ENCODE measurements at places on chromosomes 1 and 21. TPM values are rescaled to one million over a fixed set of nuclear protein-coding genes. Genes with fewer than 3 reads are reported as not detected.

The SAMD13 gene
- 3.7 TPM for total RNA-seq

The CD247 gene
- total RNA-seq: 252 TPM

The REN gene
- 0.66 TPM for total RNA-seq

The DDAH1 gene
- 0.99 TPM for total RNA-seq

The ETV3L gene
- 0.14 TPM for total RNA-seq

The TGFB2 gene
- total RNA-seq: 0.94 TPM

The SPTA1 gene
- 4.6 TPM for total RNA-seq

The MYCL gene
- 12.4 TPM for total RNA-seq

The HUNK gene
- 1.1 TPM for total RNA-seq

The THEM5 gene
- 0.09 TPM for total RNA-seq

The KAZN gene
- 1.3 TPM for total RNA-seq

The MIS18A gene
- total RNA-seq: 16.5 TPM

The MIXL1 gene
- 0.09 TPM for total RNA-seq

The ST6GALNAC3 gene
- 1.8 TPM for total RNA-seq

The OR2T33 gene
- total RNA-seq: not detected

The CCDC24 gene
- total RNA-seq: 2.1 TPM

The LHX8 gene
- 0.05 TPM for total RNA-seq

The UBASH3A gene
- 26.7 TPM for total RNA-seq

The COL8A2 gene
- total RNA-seq: 11.5 TPM

The MORC3 gene
- total RNA-seq: 48.1 TPM

The FCAMR gene
- total RNA-seq: 0.19 TPM

The TSPEAR gene
- total RNA-seq: 0.38 TPM

The OR14K1 gene
- total RNA-seq: not detected

The FLG2 gene
- total RNA-seq: 0.05 TPM

The SV2A gene
- total RNA-seq: 1.8 TPM

The IGSF9 gene
- 1.7 TPM for total RNA-seq

The DHRS3 gene
- total RNA-seq: 20.5 TPM

The RAB42 gene
- total RNA-seq: 51.5 TPM

The PODN gene
- 1.4 TPM for total RNA-seq

The NTMT2 gene
- not detected for total RNA-seq

The FCRL2 gene
- total RNA-seq: 0.33 TPM

The TMIGD3 gene
- total RNA-seq: 1.8 TPM

The GBP2 gene
- 60.5 TPM for total RNA-seq

The OR10Z1 gene
- total RNA-seq: under 0.01 TPM

The CTXND2 gene
- 0.05 TPM for total RNA-seq

The S100A1 gene
- total RNA-seq: 0.76 TPM

The TRIM46 gene
- total RNA-seq: 1.9 TPM

The GPR25 gene
- total RNA-seq: 0.05 TPM

The IL6R gene
- total RNA-seq: 10.5 TPM

The RNU1-2 gene
- 17,380 TPM for total RNA-seq

The SAMSN1 gene
- 42.9 TPM for total RNA-seq

The ORC1 gene
- 15.0 TPM for total RNA-seq

Measured in thymus (tissue), 14 donors.